ENCODE measurements at places on chromosomes 5 and 9.

DNA sequence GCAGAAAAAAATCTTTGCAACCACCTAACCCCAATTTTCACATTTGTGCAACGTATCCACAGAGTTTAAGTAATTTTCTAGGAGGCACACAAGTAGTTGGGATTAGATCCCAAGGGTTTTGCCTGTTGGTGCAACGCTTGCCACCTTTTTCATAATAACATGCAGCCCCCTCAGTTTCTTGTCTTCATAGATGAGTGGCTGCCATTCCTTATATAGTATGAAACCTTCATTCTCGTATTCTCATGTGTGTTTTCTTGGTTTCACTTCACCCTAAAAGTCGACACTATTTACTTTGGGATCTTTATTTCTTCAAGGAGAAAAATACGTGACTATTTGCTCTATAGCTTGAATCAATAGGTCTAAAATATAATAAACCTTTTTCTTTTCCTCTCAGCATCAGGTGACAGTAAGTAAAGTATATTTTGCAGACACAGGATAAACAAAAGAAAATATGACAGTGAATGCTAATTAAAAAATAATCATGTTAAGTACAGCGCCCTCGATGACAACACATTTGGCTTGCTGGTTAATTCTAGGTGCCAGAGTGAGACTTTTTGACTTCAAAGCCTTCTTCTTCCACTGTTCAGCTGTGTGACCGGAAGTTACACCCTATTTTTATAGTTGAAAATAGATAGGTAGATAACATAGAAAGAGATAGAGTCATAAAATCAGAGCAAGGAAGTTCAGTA, 342.8 kb upstream of the CCNG1 start:
- DNase-seq, result no peak

DNA sequence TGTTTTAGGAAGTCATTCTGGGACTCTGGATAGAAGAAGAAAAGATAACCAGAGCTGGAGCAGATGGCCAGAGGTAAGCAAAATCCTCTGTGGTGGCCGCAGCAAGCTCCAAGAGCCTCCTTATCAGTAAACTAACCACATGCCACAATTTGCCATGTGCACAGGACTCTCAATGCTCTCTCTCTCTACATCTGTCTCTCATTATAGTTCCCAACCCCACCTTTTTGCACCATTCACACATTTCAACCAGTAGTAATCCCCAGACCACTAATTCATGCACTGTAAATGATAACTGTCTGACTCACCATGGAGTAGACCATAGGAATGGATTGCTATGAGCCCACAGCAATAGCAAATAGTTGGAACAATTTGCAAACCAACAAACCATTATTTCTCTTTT, 526.1 kb downstream of the TLR4 start:
- DNase-seq, result no peak

- DNase-seq, result no peak
Observed at GRCh38 chr5:126004636-126005035, 418.6 kb upstream of the GRAMD2B start.

- no peak for DNase-seq
Observed at GRCh38 chr5:132493821-132494220, 3.2 kb upstream of the IRF1 start.

- DNase-seq, result no peak
Observed at GRCh38 chr5:170039830-170040229, 59.5 kb upstream of the INSYN2B start.

GRCh38 chr9:126702151-126703001, 88.6 kb downstream of the LMX1B start:
- no peak for DNase-seq

Data from KG1 (cell line).